ENCODE measurements at places on chromosomes 2 and 18.
A peak's percentile ranks its signal among the peaks of the same experiment; 100 is the strongest.

- no peak for DNase-seq
- H3K4me1 ChIP-seq, result no peaks in the 10 kb centered on the region
- peak within 1 kb of the TSS; percentile 18 for H3K27ac ChIP-seq
- H3K36me3 ChIP-seq, result no peaks in the 10 kb centered on the region
- H3K27me3 ChIP-seq, result no peaks in the 10 kb centered on the region
Measured at GRCh38 chr2:68365087-68365486, at the start of gene PLEK. PLEK (plus strand) TSS chr2:68365282; CDS start chr2:68365352, 70 bp downstream.

DNA sequence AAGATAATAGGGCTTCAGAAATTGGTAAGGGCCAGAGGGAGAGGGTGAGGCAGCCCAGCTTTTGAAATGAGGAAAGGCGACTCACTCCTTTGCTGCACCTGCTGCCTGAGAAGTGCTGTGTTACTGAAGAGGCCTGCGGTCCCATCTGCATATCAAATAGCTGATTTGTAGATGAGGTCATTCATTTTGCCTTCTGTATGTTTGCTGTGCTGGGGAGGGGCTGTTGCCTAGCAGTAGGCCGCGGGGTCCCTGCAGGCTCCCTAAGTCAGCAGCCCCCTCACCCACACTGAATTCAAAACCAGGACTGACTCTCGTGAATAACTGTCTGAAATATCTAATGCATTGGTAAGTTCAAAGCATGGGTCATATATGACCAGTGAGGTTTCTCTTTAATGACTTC lies 377.2 kb downstream of the SOX11 start:
- no peak overlapping the region for H3K4me3 ChIP-seq
- no peaks in the 10 kb centered on the region for H3K4me1 ChIP-seq
- H3K27me3 ChIP-seq, result no peaks in the 10 kb centered on the region
- no peak overlapping the region for H3K27ac ChIP-seq
- DNase-seq, result no peak

GRCh38 chr2:234447189-234447588 lies 49.7 kb downstream of the ARL4C start:
- DNase-seq, result no peak
- H3K4me1 ChIP-seq, result no peaks in the 10 kb centered on the region
- H3K27me3 ChIP-seq, result no peaks in the 10 kb centered on the region
- H3K27ac ChIP-seq, result no peak overlapping the region
- H3K4me3 ChIP-seq, result no peak overlapping the region

DNA sequence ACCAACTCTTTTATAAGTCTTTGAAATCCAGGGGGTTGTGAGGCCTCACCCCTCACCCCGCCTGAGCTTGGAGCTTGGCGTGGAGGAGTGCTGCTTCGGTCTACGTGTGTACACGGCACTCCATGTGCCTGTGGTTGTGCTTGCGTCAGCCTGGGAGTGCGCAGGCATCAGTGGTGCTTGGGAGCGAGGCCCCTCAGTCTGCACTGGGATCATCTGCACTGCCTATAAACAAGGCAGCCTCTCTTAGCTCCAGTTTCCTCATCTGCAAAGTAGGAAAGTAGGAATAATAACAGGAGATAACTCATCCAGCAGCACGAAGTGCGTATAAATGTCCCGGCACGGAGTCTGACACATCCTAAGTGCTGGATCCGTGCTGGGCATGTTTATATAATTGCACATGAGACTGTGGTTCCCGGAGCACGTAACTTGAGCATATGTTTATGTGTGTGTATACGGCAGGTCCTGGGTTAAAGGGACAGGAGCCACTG lies 1.2 kb downstream of the GYPC start:
- peaks cover 10% of the 10 kb centered on the region for H3K4me1 ChIP-seq

GRCh38 chr2:74982577-74982976 lies 24.1 kb downstream of the POLE4 start:
- DNase-seq, result no peak
- H3K36me3 ChIP-seq, result no peaks in the 10 kb centered on the region
- H3K4me1 ChIP-seq, result no peaks in the 10 kb centered on the region
- H3K27ac ChIP-seq, result no peak overlapping the region

- no peak overlapping the region for H3K4me3 ChIP-seq
- H3K27me3 ChIP-seq, result no peaks in the 10 kb centered on the region
- H3K36me3 ChIP-seq, result no peaks in the 10 kb centered on the region
- H3K27ac ChIP-seq, result no peak overlapping the region
Measured at GRCh38 chr2:239202343-239202742, 198.5 kb downstream of the HDAC4 start.

DNA sequence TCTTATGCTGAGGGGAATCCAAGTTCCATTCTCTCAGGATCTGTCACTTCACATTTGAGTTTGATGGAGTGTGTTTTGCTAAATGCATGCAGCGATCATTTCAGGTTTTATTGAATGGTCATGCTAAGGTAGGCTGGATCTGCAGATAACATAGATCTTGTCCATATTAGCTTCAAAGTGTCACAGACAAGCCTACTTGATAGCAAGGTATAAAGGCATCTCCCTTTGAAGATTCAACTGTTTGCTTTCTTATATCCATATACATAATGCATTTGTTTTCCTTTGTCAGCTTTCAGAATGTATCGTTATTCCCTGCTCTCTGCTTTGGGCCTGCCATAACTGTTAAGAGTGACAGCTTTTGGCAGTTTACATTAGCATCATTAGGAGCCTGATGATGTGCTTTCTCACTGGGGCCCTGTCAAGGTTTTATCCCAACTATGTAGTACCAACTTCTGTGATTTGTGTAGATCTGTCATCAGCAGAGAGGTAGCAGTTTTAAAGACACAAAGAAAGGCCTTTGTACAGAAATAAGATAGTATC lies 604.3 kb upstream of the CDH7 start:
- H3K27ac ChIP-seq, result no peak overlapping the region
- H3K27me3 ChIP-seq, result no peaks in the 10 kb centered on the region
- no peak overlapping the region for H3K4me3 ChIP-seq

- no peaks in the 10 kb centered on the region for H3K4me1 ChIP-seq
- H3K27ac ChIP-seq, result no peak overlapping the region
- no peaks in the 10 kb centered on the region for H3K36me3 ChIP-seq
- H3K4me3 ChIP-seq, result no peak overlapping the region
Measured at GRCh38 chr18:79587226-79587741, 92.3 kb upstream of the CTDP1 start.

DNA sequence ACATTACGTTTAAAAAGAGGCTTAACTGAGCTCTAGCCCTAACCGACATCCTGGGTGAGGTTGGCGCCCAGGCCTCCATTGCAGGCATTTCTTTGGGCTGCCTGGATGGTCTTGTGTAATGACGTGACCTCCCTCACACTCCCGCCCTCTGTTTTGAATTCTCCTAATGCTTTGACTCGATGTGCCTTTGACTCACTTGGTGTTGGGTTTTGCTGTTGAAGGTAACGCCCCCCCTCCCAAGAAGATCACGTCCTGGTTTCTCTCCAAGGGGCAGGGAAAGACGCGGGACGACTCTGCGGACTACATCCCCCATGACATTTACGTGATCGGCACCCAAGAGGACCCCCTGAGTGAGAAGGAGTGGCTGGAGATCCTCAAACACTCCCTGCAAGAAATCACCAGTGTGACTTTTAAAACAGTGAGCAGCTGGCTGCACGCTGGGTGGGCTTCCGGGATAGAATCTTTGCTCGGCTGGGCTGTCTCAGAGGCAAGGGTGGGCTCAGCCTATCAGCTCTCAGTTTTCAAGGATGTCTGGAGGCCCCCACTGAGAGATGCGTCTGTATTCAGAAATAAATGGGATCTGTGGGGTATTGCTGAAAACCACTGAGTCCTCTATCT lies 87.9 kb upstream of the ATG16L1 start:
- H3K27me3 ChIP-seq, result no peaks in the 10 kb centered on the region
- H3K4me3 ChIP-seq, result no peak overlapping the region
- no peak for DNase-seq
- no peaks in the 10 kb centered on the region for H3K4me1 ChIP-seq
- no peak overlapping the region for H3K27ac ChIP-seq

GRCh38 chr2:236758406-236758805 lies 188.8 kb downstream of the ACKR3 start:
- no peak overlapping the region for H3K4me3 ChIP-seq
- H3K36me3 ChIP-seq, result no peaks in the 10 kb centered on the region
- no peaks in the 10 kb centered on the region for H3K27me3 ChIP-seq
- H3K27ac ChIP-seq, result no peak overlapping the region
- peaks cover 2% of the 10 kb centered on the region for H3K4me1 ChIP-seq

DNA sequence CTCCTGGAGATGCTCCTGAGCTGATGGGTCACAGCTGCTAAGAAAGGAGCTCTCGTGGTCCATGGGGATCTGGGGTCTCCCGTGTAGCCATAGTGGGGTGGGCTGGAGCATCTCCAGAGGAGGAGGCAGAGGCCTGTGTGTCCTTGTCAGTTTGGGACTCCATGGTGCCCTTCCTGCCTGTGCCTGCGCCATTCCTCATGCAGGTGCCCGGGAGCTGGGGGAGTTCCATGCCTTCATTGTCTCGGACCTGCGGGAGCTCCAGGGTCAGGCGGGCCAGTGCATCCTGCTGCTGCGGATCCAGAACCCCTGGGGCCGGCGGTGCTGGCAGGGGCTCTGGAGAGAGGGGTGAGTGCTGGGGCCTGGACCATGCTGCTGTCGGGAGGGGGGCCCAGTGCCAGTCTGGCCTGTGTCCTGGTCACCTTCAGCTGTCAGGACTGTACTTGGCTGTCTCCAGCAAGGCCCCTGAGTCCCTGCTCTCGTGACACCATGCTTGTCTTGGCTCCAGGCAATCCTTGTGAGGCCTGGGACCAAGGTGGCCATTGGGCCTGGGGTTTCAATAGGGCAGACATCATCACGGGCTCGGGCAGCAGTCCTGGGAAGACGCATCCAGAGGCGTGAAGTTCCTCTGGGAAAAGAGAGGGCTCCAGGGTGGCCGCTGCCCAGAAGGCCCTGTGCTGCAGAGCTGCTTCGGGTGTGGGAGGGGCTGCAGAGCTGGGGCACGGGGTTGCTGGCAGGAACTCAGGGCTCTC lies 7.3 kb downstream of the CAPN10 start:
- H3K36me3 ChIP-seq, result peaks cover 21% of the 10 kb centered on the region
- H3K27me3 ChIP-seq, result no peaks in the 10 kb centered on the region
- no peaks in the 10 kb centered on the region for H3K4me1 ChIP-seq
- DNase-seq, result peak; percentile 8

DNA sequence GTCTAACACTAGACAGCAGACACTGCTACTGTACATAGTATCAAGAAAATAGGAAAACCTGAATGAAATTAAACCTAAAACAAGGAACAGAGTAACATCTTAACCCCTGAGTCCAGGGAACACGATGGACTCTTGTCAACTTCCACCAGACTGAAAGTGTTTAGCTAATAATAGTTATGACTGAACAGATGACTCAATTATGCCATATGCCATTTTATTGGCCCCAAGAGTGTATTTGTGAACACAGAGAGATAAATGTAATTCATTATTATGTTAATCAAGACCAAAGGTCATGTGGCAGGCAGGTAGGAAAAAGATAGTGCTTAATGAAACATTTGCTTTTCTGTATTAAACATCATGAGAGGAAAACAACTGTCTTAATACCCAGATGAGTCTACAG lies 58.0 kb downstream of the NYAP2 start:
- no peaks in the 10 kb centered on the region for H3K36me3 ChIP-seq
- DNase-seq, result no peak
- no peak overlapping the region for H3K27ac ChIP-seq

DNA sequence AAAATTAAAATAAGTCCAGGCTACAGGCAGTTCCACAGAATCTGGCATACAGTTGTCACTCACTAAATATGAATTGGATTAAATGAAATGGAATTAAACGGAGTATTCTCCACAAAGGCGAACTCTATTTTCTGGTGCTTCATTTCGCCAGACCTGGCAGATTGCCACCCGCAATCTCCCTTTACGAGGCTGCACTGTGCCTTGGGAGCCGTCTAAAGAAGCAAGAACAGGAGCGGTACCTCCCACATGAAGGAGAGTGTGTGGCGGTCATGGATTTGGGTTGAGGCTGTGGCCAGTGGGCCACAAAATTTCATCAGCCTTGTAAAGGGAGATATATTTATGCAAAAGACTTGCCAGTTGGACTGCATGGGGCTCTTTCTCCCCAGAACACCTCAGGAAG lies 151.0 kb downstream of the OSR1 start:
- no peak overlapping the region for H3K4me3 ChIP-seq
- DNase-seq, result no peak
- no peak overlapping the region for H3K27ac ChIP-seq
- no peaks in the 10 kb centered on the region for H3K27me3 ChIP-seq

- no peaks in the 10 kb centered on the region for H3K36me3 ChIP-seq
- H3K4me1 ChIP-seq, result no peaks in the 10 kb centered on the region
- no peaks in the 10 kb centered on the region for H3K27me3 ChIP-seq
- no peak for DNase-seq
- no peak overlapping the region for H3K27ac ChIP-seq
Measured at GRCh38 chr2:26316041-26316440, 29.9 kb upstream of the SELENOI start.

GRCh38 chr2:43183743-43184142 lies 42.7 kb downstream of the ZFP36L2 start:
- H3K4me3 ChIP-seq, result no peak overlapping the region
- H3K4me1 ChIP-seq, result peaks cover 9% of the 10 kb centered on the region
- H3K27me3 ChIP-seq, result no peaks in the 10 kb centered on the region
- no peaks in the 10 kb centered on the region for H3K36me3 ChIP-seq

GRCh38 chr2:188964976-188965546 lies 9.1 kb upstream of the COL3A1 start:
- no peaks in the 10 kb centered on the region for H3K36me3 ChIP-seq
- H3K27me3 ChIP-seq, result no peaks in the 10 kb centered on the region
- no peak for DNase-seq
- H3K27ac ChIP-seq, result no peak overlapping the region
- H3K4me1 ChIP-seq, result peaks cover 13% of the 10 kb centered on the region

- peak overlapping the region; percentile 32 for H3K27ac ChIP-seq
- DNase-seq, result peak; percentile 72
- no peaks in the 10 kb centered on the region for H3K36me3 ChIP-seq
- no peak overlapping the region for H3K4me3 ChIP-seq
- H3K27me3 ChIP-seq, result no peaks in the 10 kb centered on the region
Measured at GRCh38 chr2:43158259-43158880, 68.0 kb downstream of the ZFP36L2 start.

GRCh38 chr2:161430386-161430785 lies 14.3 kb downstream of the TBR1 start:
- H3K27me3 ChIP-seq, result peaks cover 14% of the 10 kb centered on the region
- no peak overlapping the region for H3K4me3 ChIP-seq
- H3K27ac ChIP-seq, result no peak overlapping the region
- H3K36me3 ChIP-seq, result no peaks in the 10 kb centered on the region
- H3K4me1 ChIP-seq, result no peaks in the 10 kb centered on the region

- no peaks in the 10 kb centered on the region for H3K4me1 ChIP-seq
- H3K27ac ChIP-seq, result no peak overlapping the region
- DNase-seq, result peak; percentile 62
- no peaks in the 10 kb centered on the region for H3K36me3 ChIP-seq
- H3K4me3 ChIP-seq, result no peak overlapping the region
Measured at GRCh38 chr2:61426267-61426897, 44.5 kb downstream of the USP34 start.

DNA sequence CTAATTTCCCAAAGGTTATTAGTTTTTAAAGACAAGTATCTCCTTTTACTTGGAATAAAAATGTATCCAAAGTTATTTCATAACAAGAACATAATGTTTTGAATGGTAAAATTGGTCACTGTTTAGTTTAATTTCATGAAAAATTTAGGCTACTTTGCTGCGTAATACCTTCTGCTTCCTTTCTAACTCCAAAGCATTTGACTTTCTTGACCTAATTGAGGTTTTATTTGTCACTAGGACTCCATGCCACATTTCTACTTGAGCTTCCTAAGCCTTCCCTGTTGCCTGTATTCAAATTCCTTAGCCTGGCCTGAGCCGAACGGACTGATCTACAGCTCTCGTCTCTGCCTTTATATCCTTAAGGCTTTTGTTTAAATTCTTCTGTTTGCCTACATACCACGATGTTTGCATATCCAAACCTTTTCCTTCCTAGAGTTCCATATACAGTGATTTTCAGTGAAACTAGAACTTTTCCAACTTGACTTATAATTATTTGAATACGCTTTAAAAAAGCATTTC lies 25.1 kb downstream of the ARMC9 start:
- no peaks in the 10 kb centered on the region for H3K36me3 ChIP-seq
- H3K4me3 ChIP-seq, result no peak overlapping the region
- no peak for DNase-seq
- no peaks in the 10 kb centered on the region for H3K27me3 ChIP-seq
- H3K27ac ChIP-seq, result no peak overlapping the region

All from pancreas (tissue), 10 donors.